ENCODE measurements at places on chromosomes 1 and 21.

DNA sequence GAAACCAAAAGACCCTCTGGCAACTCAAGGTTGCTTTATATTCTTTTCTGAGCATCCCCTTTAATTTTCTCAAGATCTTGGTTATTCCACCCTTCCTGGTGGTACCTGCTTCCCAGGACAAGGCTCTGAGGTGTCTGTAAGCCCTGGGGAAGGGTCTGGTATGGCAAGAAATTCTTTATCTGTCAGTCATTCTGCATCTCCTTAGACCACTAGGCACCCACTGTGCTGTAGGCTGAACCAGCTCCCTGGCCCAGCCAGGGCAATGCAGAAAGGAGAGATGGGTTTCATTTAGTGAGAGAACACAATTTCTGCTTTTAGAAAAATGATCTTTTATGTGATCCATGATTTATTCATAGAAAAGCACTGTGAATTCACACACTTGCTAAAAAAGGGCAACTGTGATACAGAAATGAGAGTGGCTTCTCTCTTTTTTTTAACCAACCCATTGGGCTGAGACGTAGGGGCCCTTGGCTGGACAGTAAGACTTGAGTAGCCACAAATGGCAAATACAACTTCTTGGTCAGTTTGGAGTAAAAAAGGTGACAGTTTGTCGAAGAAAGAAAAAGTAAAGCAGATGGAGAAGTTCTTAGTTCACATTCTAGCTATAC, 4.1 kb downstream of the UROD start:
- DNase-seq: no peak

DNA sequence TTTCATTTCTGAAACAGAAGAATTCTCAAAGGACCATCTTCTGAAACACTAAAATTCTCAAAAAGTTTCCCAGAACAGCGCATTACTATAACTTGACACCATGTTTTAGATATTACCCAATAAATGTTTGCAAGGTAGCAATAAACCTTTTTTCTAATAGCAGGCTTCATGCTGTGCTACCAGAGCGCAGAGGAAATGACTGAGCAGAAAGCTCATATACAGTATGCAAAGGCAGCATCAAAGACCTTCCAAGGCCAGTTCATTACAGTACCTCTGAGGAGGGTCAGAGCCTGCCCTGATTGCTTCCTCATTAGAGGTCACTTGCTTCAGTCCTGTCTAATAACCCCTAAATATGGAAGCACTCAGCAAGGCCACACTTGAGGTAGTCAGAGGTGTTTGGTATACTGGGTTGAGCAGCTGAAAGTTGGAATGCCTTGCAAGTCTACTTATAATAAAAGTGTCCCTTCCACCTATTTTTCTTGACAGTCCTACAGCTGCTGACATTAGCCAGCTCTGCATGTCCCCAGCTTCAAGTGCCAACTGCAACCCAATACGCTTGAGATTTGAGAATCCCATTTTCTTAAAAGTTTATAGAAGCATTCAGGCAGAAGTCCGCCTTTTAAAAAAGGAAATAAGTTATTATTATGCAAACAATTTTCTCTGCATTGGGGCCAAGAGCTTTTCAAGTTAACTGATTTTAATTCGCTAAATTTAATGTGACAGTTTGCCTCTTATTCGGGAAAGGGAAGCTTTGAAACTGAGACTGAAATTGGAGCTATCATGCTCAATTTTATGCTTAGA, 207.2 kb downstream of the ZC3H11B start:
- no peak for DNase-seq

DNA sequence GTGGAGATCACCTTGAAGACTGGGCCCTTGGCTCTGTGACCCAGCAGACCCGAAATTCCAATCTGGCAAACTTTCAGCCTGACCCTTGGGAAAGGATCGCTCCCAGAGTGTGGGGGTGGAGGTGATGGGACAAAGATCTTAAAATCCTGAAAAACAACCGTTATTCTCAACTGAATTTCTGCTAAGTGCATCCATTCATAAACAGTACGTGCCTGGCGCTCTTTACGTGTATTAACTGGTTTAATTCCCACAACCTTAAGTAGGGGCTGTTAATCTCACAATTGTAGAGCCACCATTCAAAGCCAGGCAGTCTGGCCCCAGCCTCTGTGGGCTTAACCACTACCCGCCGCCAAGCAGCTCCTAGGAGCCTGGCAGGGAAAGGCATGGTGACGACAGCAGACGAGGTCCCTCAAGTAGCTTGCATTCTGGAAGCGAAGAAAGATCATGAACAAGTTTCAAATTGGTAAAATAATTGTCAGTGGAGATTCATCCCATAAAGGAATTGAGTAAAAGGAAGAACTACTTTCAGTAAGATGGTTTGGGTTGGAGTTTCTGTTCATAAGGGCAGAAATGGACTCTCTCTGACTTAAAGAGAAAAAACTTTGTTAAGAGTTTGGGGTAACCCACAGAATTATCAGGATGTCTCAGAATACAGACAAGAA, 11.4 kb upstream of the RGS16 start:
- DNase-seq: peak; percentile 29

- DNase-seq: no peak
These were observed 94.2 kb downstream of the PLXNA2 start for GRCh38 chr1:208149776-208150514.

- DNase-seq: peak; percentile 41
These were observed 8.0 kb downstream of the SDHB start for GRCh38 chr1:17045634-17046333.

DNA sequence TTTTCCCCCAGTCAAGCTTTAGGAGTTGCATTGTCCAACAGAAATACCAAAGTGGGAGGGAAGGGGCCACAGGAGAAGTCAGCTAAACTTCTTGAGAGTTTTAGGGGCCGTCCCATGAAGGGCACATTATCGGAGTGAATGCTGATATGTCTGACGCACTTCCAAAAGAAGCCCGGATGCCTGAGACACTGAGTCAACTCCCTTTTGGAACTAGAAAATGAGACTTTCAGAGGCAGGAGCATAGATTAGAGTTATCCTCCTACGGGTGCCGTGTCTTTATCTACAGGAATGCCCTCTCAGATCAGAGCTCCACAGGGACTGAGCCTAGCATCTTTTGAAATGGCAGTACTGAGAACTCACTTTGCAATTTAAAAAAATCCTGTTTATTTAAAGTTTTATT, 13.1 kb downstream of the ACTN2 start:
- no peak for DNase-seq

DNA sequence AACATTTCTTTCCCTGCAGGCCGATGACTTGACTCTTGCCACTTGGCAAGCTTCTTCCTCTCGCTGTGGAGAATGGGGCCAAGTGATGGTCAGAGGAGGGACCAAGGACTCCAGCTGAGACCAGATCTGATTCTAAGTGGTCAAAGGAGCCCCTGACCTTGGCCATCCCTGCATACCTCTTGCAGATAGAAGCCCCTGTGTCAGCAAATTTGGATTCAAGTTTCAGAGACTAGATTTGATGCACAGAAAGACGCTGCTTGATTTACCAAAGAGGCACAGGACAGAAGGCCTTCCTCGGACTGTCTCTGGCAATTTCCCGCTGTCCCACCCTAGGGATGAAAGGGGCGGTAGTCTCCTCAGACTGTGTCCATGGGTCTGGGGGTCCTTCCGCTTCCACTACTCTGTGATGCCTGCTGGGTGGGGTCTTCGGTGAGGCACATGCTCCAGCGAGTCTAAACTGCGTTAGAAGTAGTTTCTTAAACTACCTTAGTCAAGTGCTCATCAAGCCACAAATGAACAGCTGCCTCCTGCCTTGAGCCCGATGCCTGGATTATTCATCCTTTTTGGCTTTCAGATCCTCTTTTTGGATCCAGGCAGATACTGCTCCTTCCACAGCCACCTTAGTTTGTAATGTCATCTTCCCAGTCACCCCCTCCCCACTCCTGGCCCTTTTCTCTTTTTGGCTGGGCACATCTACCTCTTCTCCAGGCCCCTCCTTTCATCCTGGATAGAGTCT, 31.8 kb upstream of the RBM15 start:
- DNase-seq: no peak

DNA sequence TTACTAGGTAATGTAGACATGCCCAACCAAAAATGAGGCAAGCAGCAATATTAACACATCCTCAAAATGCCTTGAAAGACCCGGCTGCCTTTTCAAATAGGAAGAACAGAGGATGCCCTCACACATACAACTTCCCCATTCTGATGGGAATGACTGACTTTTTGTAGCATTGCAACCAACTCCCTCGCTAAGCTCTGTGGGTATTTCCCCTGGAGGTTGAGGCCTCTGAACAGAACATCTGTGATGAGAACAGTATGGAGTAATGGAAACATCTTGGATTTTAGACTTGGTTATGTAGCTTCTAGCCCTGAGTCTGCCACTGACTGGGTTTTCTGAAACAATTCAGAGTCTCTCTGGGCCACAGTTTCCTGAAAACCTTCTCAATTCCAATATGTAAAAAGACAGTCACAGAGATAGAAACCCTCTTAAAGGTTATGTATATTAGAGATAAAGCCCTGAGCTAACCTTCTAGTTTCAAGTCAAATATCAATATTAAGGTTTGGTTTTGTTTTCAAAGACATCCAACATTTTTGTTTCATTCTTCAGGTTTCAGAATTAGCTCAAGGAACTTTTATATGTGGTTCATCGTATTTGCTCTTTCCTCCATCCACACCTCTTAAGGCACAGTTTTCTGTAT, 311.5 kb downstream of the SETD4 start:
- no peak for DNase-seq

All from RPMI8226 (cell line).